ENCODE measurements at places on chromosomes 16 and 17.

DNA sequence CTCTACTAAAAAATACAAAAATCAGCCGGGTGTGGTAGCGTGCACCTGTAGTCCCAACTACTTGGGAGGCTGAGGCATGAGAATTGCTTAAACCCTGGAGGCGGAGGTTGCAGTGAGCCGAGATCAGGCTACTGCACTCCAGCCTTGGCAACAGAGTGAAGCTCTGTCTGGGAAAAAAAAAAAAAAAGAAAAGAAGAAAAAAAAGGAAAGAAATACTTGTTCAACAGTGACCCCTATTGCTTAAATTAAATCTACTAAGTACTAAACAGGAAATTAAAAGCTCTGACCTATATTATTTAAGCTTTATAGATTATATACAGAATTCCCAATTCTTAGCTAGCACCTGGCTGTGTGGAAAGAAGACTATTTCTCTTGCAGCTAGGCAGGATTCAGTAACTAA is 48.9 kb downstream of the FBXL20 start:
- DNase-seq: no peak

GRCh38 chr17:77651988-77652387 is 306.5 kb upstream of the TNRC6C start:
- no peak for DNase-seq

GRCh38 chr17:80876950-80877728 is 114.5 kb upstream of the CHMP6 start:
- peak; percentile 80 for DNase-seq

DNA sequence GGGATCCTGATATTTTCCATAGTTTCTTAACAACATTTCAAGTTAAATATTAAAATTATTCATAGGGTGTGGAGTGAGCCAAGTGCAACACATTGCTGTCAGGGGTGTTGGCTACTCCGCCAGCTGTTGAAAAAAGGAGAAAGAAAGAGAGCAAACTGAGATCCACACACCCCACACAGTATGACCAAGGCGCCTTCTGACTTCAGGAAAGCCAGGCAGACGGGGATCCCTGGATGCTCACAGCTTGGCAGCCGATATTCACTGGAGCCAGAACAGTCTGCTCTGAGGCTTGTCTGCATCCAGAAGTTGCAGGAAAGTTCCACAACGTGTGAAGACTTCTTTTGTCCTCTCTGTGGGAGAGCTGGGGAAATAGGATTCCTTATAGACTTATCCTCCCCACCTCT is 9.3 kb downstream of the CHD9NB start:
- no peak for DNase-seq

GRCh38 chr16:73126525-73126853 is 78.6 kb upstream of the ZFHX3 start:
- DNase-seq: no peak

GRCh38 chr17:15908378-15908777 is 36.6 kb upstream of the ADORA2B start:
- no peak for DNase-seq

DNA sequence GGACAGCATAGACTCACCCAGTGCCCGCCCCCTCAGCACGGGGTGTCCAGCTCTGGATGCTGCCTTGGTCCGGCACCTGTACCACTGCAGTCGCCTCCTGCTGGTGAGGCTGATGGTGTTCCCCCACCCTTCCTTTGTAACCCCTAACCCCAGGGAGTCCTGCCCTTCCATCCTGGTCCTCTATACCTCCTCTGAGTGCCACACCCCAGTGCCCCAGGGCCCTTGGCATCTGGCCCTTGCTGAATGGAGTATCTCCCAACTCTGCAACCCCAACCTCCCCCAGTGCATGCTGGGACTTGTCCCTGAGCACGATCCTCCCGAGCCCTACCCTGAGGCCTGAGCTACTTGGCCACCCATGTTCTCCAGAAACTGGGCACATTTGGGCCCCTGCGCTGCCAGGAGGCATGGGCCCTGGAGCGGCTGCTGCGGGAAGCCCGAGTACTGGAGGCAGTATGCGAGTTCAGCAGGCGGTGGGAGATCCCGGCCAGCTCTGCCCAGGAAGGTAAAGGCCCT is 15.8 kb downstream of the RIPOR1 start:
- no peak for DNase-seq

DNA sequence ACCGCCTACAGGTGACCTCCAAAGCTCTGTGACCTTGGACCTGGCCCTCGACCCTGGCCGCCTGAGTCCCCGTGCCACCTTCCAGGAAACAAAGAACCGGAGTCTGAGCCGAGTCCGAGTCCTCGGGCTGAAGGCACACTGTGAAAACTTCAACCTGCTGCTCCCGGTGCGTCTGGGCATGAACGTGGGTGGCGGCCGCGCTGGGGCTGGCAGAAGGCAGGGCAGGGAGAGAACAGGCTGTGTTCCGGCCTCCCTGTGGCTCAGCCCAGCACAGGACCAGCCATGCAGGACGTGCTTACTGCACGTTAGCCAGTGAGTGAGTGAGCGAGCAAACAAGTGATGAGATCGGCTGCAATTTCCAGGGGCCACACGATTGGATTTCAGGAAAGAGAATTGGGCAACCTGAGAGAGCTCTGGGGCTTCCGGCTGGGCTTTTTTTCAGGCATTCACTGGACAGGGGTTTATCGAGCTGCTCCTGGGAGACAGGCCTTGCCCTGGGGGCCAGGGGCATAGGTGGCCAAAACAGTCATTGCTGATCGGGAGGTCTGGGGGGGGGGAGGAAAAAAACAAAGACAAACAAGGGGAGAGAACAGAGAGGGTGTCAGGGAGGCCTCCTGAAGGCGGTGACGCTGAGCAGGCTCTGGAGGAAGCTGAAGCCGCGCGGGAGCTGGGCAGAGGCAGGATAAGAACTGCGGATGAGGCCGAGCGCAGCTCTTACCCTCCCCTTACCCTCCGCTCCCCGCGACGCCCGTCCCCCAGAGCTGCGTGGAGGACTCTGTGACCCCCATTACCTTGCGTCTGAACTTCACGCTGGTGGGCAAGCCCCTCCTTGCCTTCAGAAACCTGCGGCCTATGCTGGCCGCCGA is 16.9 kb downstream of the ITGAX start:
- no peak for DNase-seq

- no peak for DNase-seq
These were observed 4.2 kb upstream of the GAA start for GRCh38 chr17:80097127-80097621.

- DNase-seq: no peak
These were observed 25.6 kb downstream of the CEP95 start for GRCh38 chr17:64532409-64532808.

Data from germinal center (tissue), 1 donor.